Stimulated activated CD8-positive, alpha-beta memory T cell treated with anti-CD3 and anti-CD28 coated beads, Interleukin-4, amount 100 ng/mL, for 1 hour (primary cell): ENCODE measurements at places on chromosomes 16 and 17.

- DNase-seq = no peak
Measured at GRCh38 chr16:85430523-85431421, 182.3 kb upstream of the GSE1 start.

DNA sequence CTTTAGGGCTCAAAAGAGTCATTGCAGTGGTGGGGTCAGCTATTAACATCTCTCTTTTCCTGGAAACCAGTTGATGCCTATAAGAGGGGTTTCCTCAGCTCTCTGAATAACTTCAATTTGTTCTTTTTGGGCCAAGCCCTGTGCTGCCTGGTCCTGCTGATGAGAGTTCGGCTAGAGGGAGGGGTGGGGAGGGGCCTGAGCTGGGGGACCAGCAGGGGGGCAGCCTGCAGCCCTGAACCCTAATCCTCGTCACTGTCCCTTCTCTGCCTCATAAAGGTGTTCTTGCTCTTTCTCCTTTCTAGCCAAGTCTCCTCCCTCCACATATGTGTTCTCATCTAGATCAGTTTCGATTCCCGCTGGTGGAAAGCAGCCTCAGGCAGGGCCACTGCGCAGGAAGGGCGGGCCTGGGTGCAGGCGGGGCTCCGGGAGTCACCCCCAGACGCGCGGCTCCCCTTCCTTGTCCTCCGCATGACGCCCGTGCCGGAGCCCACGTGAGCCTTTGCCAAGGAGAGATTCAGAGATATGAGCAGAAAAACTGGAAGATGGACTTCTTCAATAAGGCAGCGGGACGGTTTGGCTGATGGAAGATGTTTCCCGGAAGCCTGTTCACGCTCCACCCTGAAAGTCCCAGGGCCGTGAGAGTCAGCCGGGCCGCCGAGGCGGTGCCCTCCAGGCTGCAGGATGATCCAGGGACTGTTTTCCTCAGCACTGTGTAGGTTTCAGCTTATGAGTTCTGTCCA lies 15.0 kb upstream of the RHOT1 start:
- DNase-seq = peak; percentile 46

DNA sequence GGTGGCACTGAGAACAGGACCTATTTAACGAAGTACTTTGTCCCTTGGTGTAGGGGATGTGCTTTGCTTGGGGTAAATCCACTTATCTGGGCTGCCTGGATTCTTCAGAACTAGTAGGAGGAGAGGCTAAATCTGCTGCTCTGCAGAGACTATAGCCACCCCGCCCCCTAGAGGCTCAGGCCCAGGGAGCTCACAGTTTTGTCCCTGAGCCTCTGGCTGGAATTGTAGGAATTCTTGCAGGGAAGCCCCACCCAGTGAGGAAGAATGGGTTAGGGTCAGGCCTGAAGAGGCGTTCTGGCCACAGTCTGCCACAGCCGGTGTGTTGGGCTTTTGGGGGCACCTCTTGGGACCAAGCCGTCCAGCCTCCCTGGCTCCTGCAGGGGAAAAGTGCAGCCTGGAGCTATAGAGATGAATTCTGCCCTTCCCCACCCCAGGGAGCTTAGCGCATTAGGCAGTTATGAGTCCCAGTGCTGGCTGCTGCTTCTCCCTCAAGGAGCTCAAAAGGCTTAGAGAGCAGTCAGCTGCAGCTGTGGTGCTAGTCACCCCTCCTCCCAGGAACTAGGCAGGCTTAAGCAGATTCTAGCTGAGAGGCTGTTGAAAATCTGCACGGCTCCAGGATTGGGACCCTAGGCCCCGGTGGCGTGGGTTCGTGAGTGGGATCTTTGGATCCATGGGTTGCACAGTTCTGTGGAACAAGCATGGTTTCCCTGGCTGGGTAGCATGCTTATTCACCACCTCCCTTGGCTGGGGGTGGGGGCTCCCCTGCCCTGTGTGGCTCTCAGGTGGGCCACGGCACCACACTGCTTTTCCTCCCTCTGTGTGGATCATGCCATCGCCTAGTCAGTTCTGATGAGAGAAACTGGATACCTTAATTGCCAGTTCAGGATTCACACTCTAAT lies 237.4 kb upstream of the TOM1L1 start:
- DNase-seq = no peak

GRCh38 chr16:49474741-49475140 lies 101.1 kb downstream of the C16orf78 start:
- no peak for DNase-seq

- DNase-seq = no peak
Measured at GRCh38 chr17:21676281-21677111, 15.8 kb upstream of the KCNJ18 start.

GRCh38 chr17:45367216-45367615 lies 50.4 kb upstream of the MAP3K14 start:
- DNase-seq = no peak

DNA sequence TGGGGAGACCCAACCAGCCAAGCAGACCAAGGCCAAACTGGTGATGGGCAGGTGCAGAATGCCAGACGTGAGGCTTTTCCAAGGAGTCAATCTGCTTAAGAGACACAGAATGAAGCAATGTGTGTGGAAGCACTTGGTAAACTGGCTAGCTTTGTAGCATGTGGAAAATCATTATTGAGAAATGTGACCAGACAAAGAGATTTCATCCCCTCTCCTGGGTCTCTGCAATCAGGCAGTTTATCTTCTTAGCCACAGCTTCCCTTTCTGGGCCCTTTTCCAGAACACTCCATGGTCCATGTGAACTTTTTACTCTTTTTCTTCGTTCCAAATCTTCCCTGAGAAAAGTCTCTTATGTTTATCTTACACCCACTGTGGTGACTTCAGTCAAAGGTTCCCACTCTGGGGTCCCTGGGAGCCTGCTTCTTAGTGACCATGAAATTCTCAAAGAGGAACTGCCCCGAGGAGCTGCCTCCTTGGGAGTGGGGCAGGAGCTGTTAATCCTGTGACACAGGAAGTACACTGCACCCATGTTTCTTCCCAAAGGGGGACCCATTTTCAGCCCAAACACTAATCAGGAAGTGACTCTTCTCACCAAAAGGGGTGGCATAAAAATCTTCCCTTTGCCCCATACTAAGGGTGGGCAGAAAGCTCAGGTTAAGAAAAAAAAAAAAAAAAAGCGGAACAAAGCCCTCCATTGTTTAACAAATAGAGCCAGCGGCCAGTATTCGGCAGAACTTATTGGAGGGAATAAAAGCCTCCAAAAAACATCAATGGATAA lies 346.2 kb upstream of the ASIC2 start:
- no peak for DNase-seq

DNA sequence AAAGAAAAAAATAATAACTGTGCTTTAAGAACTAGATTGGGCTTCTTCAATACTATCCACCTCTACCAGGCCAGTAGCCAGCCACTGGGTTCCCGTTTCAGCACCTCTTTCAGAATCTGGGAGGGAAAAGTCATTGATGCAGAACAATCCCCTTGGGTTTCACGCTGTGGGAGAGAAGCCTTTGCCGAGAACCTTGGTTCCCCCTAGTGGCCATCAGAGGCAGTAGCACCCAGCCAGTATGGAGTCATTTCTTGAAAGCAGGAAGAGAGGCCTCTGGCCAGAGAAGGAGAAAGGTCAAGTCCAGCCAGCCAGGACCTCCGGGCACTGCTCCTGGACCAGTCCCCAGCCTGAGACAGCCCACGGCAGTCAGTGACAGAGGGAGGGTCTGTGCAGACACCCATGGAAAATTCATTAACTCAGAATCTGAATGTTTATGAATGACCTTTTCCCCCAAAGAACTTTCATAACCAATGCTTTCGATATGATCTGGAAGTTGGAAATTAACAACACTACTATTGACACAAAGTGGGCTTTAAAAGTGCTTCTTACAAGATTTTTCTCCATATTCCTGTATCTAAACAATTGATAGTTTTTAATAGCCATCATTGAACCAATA lies 51.2 kb upstream of the CDH5 start:
- peak; percentile 17 for DNase-seq

GRCh38 chr17:9987779-9988585 lies 82.9 kb upstream of the RCVRN start:
- DNase-seq = peak; percentile 5

DNA sequence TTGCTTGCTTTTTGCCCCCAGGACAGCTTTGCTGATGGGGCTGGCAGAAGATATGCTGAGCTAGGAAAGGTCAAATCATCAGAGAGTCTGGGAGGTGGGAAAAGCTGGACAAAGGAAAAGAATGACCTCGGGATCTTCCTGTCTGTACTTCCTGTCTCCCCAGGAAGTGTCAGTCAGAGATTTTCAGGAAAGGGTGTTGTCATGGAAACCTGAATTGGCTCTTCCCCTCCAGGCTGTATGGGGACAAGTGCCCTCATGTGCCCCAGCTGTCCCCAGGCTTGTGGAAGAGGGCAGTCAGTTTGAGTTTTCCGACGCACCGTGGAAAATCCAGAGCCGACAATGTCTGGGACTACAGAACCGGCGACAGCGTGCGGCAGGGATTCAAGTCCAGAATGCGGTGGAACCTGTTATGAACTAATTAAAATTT lies 122.7 kb upstream of the ZFHX3 start:
- DNase-seq = no peak

- no peak for DNase-seq
Measured at GRCh38 chr16:88798772-88799455, 4.7 kb upstream of the CDT1 start.

- DNase-seq = no peak
Measured at GRCh38 chr17:17790637-17791464, 45.9 kb downstream of the SREBF1 start.

- no peak for DNase-seq
Measured at GRCh38 chr16:13645601-13646245, 274.2 kb upstream of the ERCC4 start.

DNA sequence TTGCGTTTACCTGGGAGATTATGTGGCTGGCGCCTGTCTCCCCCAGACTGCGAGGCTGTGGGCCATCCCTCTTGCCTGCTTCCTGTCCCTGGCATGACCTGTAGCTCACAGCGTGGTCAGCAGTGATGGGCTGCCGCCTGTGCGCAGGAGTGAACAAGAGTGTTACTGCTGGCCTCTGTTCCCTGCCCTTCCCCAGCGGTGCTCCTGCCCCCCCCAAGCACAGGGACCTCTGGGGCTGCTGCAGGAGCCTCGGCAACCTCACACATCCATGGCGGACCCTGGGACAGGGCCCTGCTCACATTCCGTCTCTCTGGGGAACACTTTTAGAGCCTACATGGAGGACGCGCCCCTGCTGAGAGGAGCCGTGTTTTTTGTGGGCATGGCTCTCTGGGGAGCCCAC lies 10.6 kb downstream of the TSC2 start:
- DNase-seq = no peak

- no peak for DNase-seq
Measured at GRCh38 chr16:48109475-48109874, 46.3 kb downstream of the ABCC12 start.

DNA sequence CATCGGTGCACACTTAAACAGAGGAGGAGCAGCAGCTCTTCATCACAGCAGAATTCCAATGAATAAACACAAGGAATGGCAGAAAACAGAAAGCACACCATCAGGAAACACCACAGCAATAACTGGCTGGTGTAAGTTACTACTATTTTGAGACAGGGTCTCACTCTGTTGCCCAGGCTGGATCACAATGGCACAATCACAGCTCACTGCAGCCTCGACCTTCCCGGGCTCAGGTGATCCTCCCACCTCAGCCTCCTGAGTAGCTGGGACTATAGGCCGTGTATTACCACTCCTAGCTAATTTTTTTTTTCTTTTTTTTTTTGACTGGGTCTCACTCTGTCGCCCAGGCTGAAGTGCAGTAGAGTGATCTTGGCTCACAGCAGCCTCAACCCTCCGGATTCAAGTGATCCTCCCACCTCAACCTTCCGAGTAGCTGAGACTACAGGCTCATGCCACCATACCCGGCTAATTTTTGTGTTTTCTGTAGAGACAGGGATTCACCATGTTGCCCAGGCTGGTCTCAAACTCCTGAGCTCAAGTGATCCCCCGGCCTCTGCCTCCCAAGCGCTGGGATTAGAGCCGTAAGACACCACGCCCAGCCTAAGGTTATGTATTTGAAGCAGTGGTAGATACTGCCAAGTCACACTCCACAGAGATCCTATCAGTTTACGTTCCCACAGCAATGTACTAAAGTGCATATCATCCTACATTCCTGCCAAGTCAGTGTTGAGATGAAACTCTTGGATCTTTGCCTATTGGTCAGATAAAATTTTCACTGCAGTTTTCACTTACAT lies 20.7 kb downstream of the TRAP1 start:
- no peak for DNase-seq

DNA sequence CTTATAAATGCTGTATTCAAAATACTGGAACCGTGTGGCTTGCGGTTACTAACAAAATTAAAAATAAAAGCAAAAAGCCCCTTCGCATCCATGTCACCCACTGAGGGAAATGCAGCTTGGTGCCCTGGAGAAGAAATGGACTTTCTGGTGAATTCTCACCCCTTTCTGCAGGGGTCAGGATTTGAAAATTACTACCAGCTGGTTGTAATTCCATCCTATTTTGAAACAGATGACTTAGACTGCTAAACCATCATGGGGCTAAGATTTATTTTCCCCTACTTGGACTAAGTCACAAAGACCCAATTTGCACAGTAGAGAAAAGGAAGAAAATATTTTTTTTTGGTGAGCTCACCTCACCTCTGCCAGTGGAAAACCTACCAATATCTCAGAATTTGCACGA lies 111.4 kb upstream of the MYOCD start:
- DNase-seq = no peak

GRCh38 chr17:79983456-79983855 lies 52.2 kb downstream of the TBC1D16 start:
- DNase-seq = no peak

- no peak for DNase-seq
Measured at GRCh38 chr16:86994651-86995171, 322.5 kb downstream of the C16orf95 start.

DNA sequence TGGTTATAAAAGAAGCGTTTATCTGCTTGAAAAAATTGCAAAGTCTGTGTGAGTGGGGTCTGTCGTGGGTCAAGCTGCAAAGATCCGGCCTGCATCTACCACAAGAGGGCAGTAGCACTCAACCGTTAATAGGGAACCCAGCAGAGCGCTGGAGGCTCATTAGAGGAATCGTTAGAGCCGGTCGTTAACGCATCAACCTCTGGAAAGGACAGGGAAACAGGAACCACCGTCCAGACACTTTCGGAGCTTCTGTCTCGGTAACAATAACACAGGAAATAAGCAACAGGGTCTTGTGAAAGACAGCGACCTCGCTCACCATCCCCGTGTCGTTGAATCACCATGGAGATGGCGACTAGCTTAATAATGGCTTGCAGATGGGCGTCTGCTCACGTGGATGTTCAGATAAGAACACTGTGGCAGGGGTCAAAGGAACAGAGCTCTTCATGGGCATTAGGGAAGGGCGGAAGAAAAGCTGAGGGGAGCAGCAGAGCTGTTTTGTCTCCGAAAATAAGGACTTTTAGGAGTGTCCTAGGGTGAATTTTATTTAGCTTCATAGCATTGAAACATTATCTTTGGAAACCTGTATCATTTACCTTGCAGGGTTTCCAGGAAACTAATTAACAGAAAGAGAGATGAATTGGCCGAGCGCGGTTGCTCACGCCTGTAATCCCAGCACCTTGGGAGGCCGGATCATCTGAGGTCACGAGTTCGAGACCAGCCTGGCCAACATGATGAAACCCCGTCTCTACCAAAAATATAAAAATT lies 11.9 kb upstream of the NSRP1 start:
- peak; percentile 43 for DNase-seq

GRCh38 chr17:78337244-78338109 lies 22.4 kb downstream of the SOCS3 start:
- no peak for DNase-seq

GRCh38 chr17:15441315-15441714 lies 26.1 kb downstream of the CDRT4 start:
- DNase-seq = no peak

GRCh38 chr17:9324864-9325263 lies 250.8 kb downstream of the STX8 start:
- DNase-seq = no peak

- DNase-seq = no peak
Measured at GRCh38 chr17:62657145-62657665, 29.7 kb downstream of the MRC2 start.
